ENCODE measurements at places on chromosomes 2 and 18.

GRCh38 chr18:40878371-40878770, 1076.7 kb upstream of the PIK3C3 start:
- no peak for DNase-seq

DNA sequence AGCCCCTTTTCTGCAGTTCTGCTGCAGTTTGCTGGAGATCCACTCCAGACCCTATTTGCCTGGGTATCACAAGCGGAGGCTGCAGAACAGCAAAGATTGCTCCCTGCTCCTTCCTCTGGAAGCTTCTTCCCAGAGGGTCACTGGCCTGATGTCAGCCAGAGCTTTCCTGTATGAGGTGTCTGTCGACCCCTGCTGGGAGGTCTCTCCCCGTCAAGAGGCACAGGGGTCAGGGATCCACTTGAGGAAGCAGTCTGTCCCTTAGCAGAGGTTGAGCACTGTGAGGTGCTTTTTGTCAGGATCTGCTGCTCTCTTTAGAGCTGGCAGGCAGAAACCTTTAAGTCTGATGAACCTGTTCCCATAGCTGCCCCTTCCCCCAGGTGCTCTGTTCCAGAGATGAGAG, 42.0 kb upstream of the MYL1 start:
- no peak for DNase-seq

DNA sequence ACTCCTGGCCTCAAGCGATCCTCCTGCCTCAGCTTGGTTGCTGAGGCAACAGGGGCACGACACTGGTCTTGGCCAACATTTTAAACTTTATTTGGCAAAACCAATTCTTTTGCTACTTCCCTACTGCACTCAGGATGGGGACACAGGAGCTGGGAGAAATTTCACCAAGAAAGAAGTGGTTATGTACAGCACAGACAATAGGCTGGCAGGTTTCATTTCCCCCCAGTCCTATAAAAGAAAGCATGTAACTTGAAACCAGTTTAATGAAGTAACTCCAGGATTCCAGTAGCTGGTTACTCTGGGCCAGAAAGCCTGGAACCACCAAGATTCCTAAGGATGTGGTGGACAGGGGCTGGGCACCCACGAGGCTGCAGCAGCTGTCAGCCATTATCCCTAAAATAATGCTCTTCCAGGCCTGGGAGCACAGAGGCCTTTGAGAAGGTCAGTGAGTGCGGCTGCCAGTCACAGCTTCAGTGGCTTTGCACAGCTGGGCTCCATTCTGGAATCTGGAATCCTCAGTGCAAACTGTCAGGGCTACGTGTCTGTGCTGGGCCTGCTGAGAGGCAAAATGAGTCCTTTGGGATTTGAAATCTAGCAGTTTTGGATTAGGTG, 142.3 kb upstream of the ITGA6 start:
- no peak for DNase-seq

- DNase-seq: peak; percentile 7
Measured at GRCh38 chr18:51278045-51278649, 80.7 kb upstream of the MEX3C start.

- no peak for DNase-seq
Measured at GRCh38 chr2:110688594-110689091, 10.8 kb upstream of the BUB1 start.

DNA sequence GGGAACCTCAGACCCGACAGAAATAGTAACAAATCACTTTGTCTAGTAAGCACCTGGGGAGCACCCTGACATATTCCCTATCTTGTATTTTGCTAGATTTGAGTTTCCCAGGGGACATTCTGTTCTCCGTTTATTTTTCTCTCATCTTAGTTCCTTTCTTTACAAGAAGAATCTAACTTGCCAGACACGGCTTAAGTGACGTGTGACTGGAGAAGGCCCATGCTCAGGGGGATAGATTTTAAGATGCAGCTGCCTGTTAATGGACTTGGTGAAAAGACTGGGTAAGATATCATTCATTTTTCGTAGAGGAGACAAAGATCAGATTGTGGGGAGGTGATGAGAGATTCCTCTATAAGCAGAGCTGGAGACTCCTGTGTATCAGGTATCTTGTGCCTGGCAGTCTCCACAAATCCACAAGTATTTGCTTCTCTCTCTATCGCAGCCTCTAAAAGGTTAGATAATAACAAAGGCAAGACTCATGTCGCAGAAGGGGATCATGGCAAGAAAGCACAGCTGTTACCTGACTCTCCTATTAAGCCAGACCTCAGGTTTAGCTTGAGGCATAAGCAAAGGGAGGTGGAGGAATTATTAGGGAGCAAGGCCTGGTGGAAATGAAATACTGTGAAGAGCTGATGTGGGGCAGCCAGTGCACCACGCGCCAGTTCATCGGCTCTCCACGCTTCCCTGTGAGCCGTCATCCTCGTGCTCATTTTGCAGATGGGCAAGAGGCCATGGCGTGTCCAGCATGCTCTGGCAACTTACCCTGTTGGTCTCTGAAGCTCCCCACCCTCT, 347.2 kb upstream of the TNP1 start:
- no peak for DNase-seq

DNA sequence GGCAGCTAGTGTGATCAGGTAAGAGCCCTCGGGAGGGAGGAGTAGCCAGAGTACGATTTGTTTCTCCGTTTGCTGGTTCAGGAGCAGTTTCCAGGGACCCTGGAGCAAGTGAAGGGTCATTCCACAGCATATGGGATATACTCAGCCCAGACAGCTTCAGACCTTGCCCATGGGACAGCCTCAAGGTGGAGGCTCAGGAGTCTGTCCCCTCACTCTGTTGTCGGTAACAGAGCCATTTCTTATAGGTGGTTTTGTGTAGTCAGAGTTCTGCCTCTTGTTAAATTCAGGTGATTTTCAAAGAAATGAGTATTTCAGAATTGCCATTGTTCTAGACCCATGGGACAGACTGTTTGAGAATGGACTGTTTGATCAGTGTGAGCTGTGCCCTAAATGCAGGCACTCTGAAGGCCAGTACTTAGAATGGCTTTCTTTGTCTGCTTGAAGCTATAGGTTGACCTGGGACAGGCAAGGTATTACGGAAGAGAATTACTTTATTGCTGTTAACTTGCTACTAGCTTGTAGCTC, 15.2 kb downstream of the FMNL2 start:
- DNase-seq: no peak

DNA sequence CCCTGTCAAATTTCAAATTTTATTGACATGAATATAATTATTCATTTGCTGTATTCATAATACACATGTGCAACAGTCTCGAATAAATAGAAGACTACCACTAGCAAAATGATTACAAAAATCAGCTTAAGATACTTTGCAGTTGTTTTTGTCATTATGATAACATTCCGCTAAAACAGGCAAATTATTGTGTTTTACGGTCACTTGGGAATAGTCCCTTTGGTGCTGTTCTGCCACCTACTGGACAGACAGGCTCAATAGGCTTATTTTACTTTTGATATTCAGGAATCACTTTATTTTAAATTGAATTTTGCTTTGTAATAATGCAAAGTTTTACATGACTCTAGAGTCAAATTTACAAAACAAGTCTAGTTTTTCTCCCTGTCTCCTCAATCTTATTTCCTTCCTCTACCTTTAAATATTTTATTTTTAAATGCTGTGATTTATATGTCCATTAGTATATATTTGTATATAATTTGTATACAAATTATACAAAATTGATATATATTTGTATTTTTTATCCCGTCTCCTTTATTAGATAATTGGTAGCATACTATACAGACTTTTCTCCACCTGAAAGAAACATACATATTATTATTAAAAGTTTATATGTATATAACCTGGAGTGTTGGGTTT, 456.3 kb downstream of the DLGAP1 start:
- DNase-seq: no peak

DNA sequence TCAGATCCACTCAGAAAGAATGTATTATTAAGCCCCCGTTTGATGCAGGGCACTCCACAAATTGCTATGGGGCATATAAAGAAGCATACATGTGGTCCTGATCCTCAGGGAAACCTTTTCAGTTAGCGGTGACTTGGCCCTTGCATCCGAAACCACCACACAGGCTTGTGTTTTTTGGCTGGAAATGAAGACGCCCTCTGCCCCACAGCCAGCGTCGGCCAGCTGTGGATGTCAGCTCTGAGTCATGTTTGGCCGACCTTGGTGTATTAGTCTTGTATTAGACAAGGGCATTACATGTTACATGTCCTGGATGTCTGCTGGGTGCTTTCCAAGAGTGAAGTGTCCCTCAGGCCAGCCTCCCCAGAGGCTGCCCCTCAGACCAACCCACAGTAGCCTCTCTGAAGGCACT, 107.6 kb upstream of the MAP3K20 start:
- DNase-seq: no peak

- no peak for DNase-seq
Measured at GRCh38 chr18:13415736-13416135, 197.2 kb downstream of the LDLRAD4 start.

- no peak for DNase-seq
Measured at GRCh38 chr2:133732059-133732458, 163.8 kb upstream of the NCKAP5 start.

GRCh38 chr2:48140586-48140985, 234.3 kb upstream of the FBXO11 start:
- no peak for DNase-seq

- no peak for DNase-seq
Measured at GRCh38 chr2:15619510-15619909, 27.8 kb downstream of the DDX1 start.

- no peak for DNase-seq
Measured at GRCh38 chr2:207135801-207136457, 29.8 kb downstream of the KLF7 start.

- DNase-seq: no peak
Measured at GRCh38 chr2:6963727-6964126, 46.5 kb downstream of the RNF144A start.

Measured in activated CD4-positive, alpha-beta T cell treated with anti-CD3 and anti-CD28 coated beads for 24 hours (primary cell).